Fibroblast of gingiva (primary cell): ENCODE measurements at places on chromosomes 3 and 15.
A peak's percentile ranks its signal among the peaks of the same experiment; 100 is the strongest.

DNA sequence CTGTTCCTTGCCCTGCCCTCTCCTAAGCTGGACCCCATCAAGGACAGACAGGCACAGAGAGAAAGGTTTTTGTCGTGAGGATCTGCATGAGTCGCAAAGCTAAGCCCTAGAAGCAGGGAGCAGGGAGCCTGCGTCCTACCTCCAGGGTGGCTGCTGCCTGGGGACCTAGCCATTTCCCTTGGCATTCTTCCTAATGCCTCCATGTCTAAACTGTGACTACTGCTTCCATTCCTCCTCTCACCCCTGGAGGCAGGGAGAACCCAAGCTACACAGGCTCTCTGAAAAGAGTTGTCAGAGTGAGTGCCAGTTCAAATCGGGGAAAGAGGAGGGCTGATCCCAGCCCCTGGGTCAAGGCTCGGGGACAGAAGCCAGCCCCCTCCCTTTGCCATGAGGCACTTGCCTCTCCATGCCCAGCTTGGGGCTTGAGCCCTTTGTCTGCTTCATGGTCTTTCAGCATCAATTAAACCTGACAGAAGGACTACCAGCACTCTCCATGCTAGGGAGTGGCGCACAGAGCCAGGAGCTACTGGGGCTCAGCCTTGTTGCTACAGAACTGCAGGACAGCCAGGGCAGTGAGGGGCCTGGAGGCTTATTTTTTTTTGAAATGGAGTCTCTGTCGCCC, 2.4 kb downstream of the GCHFR start:
- DNase-seq = no peak

GRCh38 chr15:41407341-41407740, 5.0 kb upstream of the NDUFAF1 start:
- DNase-seq = no peak

GRCh38 chr15:47404877-47405276, 312.4 kb upstream of the SEMA6D start:
- no peak for DNase-seq

GRCh38 chr3:151589311-151589710, 128.4 kb upstream of the IGSF10 start:
- DNase-seq = peak; percentile 77

DNA sequence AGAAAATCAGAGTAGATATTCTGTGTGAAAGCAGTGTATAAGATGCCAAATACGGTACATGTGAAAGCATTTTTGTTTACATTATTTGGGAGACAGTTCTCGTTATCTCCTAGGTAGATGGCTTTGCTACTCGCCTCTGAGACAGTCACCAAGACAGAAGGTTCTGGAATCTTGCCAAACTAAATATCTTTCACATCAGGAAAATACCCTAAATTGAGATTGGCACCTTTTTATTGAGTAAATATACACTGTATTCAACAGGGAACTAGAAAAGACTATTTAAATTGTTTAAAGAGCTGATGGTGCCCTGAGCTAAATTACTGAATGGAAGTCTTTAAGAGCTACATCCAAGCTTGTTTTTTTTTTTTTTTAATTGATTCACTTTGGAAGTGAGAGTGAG, 3.4 kb downstream of the FGD5 start:
- no peak for DNase-seq

DNA sequence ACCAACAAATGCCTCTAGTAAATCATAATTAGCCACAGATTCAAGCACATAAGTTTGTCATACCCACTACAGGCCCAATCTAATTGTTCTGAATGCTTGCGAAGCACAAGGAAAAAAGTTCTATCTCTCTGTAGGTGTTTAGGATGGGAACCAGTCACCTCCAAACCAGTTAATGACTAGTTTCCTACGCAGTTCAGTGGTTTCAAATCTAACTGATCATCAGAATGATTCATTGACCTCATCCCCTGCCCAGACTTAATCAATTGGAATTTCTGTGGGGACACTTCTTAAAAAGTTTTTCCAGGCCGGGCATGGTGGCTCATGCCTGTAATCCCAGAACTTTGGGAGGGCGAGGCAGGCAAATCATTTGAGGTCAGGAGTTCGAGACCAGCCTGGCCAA, 24.3 kb upstream of the MASP1 start:
- DNase-seq = no peak

DNA sequence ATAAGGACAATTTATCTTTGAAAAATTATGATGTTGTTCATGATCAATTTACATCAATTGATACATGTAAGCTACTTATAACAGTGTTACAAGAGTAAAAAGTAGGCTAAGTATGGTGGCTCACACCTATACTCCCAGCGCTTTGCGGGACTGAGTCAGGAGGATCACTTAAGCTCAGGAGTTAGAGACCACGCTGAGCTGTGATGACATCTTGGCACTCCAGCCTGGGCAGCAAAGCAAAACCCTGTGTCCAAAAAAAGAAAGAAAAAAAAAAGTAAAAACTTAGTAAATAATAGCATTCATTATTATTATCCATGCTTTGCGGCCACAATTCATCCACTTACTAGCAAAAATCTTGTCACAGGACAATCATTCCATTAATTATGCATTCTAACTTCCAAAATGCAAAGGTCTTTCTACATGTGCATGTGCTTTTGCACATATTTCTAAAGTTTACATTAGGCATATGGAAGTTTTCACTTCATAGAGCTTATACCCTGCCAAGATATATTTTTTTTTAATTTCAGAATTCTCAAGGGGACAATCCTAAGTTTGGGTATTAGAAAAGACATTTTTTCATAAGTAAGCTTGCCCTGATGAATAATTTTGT, 243.3 kb upstream of the RARB start:
- DNase-seq = no peak

DNA sequence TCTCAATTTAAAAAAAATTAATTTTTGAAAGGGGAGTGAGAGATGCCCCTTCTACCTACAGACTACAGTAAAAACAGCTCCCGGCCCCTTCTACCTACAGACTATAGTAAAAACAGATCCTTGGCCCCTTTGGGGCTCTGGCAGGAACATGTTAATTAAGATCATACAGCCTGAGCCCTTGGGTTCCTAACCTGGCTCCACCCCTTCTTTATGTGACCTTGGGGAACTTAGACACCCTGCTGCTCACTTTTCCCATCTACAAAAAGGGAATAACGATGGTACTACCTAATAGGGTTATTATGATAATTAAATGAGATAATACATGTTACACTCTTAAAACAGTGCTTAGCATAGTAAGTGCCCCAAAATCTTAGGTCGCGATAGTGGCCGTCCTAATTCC, 60.1 kb upstream of the SEC61A1 start:
- no peak for DNase-seq

- DNase-seq = no peak
These were observed 15.0 kb upstream of the COPG1 start for GRCh38 chr3:129234441-129234840.

GRCh38 chr3:143443851-143444331, 324.3 kb downstream of the CHST2 start:
- peak; percentile 91 for DNase-seq

GRCh38 chr3:190435618-190436017, 14.1 kb downstream of the TMEM207 start:
- no peak for DNase-seq

DNA sequence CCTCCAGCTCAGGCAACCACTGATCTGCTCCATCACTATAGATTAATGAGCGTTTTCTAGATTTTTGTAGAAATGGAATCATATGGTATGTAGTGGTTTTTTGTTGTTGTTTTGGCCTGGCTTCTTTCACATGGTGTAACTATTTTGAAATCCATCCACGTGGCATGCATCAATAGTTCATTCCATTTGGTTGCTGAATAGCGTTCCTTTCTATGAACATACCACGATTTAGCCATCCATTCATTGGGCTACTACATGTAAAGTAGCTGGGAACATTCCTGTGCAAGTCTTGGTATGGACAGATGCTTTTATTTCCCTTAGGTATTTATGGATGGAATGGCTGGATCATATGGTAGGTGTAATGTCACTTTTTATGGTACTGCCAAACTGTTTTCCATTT, 10.7 kb upstream of the CHSY1 start:
- DNase-seq = peak; percentile 67

- no peak for DNase-seq
These were observed 56.9 kb downstream of the TTBK2 start for GRCh38 chr15:42863572-42864239.

DNA sequence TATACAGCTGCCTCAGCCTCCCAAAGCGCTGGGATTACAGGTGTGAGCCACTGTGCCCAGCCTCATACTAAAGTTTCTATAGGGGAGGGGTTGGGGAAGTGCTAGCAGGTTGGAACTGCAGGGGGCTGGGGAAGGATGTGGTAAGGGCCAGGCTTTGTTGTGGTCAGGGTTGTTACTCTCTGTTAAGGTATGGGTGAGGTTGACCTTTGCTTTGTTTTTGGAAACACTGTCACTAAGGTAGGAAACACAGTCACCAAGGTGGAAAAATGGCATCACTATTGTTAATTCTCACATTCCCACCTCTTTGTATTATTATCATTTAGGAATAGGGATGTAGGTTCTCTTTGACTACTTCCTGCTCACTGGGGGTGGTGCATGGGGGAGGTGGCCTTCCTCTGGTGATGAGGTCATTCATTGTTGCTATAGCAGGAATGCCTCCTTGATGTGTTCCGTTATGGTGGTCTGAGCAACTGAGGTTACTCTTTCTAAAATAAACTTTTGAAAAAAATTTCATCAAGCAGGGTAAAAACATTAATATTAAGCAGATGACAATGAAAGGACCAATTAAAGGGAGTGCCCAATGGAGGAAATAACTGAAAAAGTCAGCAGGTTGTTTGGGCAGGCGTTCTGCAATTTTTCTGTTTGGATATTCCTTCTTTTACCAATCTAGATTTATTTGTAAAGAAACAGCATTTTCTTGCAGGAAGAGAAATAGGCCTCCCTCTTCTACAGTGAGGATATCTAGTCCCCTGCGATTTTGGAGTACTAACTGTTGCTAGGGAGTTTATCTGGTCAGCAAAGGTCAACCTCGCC, 150.5 kb downstream of the WDR76 start:
- no peak for DNase-seq

- peak; percentile 37 for DNase-seq
These were observed 665 bp downstream of the GLB1 start for GRCh38 chr3:33096093-33096868.
